CD4-positive, alpha-beta T cell treated with Interferon alpha-2 for 1 hour (primary cell): ENCODE measurements at places on chromosomes 12 and 14.

DNA sequence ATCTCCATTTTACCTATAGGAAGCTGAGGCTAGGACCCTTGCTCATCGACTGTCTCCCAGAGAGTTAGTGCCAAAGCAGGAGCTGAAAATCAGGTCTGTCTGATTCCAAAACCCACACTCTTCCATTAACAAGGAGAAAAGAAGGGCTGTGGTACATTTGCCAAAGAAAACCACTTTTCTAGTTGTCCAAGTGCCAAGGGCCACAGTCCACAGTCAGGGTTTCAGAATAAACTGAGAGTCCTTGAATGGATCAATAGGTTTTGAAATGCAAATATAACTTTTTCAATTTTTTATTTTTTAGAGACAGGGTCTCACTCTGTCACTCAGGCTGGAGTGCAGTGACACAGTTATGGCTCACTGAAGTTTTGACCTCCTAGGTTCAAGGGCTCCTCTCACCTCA, 55.4 kb upstream of the ZFP36L1 start:
- DNase-seq = no peak

GRCh38 chr14:50967103-50967502, 22.8 kb upstream of the PYGL start:
- no peak for DNase-seq

DNA sequence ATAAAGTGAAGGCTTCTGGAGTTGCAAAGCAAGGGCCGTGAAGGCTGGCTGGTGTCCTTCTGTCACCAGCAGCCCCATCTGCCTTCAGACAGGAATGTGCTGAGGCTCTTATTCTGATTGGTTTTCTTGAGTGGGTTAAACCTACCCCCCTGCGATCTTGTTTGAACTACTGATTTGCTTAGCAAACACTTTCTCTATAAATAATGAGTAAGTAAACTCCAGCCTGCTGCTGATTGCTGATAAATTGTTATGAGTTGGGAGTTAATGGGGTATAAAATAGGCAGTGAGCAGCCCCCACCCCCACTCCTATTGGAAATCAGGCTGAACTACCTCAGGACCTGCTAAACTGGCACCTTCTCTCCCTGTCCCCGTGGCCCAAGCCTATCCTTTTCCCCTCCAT, 146.1 kb upstream of the NOS1 start:
- DNase-seq = no peak

- no peak for DNase-seq
These were observed 29.2 kb upstream of the TMED10 start for GRCh38 chr14:75205591-75205990.

- no peak for DNase-seq
These were observed 51.0 kb upstream of the PRB2 start for GRCh38 chr12:11446372-11446771.

DNA sequence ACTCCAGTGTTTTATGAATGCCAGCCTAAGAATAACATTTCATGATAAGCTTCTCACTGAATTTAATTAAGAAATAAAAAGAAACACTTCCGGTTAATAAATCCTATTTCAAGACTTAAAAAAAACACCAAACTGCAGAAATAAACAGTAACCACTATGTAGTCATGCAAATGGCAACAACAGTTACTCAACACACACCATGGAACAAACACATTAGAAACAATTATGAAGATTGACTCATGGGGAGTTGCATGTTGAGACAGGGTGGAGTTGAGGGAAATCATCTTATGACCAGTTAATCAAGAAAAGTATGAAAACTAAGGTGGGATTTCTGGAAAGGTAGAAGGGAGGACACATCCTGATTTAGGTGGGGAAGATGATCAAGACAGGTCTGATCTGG, 52.7 kb downstream of the PLBD1 start:
- DNase-seq = no peak

DNA sequence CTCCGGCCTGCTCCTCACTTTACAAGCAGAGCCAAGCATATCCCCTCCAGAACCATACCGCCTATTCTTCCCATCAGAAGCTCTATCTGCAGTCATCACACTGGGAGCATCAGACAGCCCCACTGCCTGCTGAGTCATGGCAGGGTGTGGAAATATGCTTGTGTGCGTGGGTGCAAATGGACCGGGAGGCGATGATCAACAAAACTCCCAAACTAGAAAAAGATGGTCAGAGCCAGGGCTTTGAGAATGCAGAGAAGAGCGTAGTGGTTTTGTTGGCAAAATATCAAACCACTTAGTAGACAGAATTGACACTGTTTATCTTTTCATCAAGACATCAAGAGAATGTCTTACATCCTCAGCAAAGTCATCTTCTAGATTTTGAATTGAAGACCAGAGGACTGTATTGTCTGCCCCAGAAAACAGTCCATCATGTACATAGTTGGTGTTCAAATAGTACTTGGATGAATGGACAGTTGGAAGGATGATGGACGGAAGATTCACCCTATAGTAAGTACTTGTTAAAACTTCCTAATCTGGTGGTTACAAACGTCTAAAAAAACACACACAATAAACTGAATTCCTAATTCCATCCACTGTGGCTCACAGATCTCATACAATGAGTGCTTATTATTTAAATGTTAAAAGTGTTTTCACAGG, 54.9 kb downstream of the VWF start:
- no peak for DNase-seq

GRCh38 chr14:23932639-23933038, 20.9 kb upstream of the DHRS4 start:
- DNase-seq = no peak

DNA sequence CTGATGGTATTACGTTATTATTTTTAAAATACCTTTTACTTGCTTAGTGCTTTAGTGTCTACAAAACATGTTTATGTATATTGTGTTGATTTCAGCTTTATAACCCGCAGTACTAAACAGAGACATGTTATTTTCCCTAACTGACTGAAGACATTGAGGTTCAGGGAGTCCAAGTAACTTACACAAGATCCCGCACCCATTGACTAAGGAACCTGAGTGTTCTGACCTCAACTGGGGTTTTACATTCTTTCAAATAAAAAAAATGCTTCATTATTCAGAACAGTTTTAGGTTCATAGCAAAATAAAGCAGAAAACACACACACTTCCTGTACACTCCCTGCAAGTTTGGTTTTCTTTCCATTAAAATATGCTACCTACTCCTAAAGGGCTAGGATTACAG, 60.4 kb upstream of the METAP2 start:
- no peak for DNase-seq

DNA sequence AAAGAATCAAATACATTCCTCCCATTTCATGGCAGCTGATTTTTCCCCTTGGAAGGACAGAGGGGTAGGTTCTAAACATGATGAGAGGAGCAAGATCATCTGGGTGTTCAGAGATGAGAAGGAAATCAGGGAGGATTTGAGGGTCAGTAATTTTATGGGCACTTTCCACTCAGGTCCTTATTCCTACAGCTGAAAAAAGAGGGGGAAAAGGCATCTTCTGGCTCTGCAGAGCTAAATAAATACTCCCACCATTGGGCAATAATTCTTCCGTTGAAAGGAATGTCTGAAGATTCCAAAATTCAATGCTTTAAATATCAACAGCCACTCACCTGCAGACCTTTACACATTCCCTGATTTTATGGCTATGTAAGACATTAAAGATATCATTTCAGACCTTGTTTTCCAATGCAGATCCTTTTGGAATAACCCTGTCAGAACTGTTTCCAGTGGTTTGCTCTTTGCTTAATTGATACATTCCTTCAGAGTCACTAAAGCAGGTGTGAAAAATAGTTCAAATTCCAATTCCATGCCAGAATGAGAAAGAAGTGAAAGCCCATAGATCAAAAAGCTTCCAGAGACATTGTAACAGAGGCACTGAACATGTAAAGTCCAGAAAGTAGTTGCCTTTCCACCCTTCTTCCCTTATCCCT, 233.3 kb upstream of the KRR1 start:
- DNase-seq = no peak

DNA sequence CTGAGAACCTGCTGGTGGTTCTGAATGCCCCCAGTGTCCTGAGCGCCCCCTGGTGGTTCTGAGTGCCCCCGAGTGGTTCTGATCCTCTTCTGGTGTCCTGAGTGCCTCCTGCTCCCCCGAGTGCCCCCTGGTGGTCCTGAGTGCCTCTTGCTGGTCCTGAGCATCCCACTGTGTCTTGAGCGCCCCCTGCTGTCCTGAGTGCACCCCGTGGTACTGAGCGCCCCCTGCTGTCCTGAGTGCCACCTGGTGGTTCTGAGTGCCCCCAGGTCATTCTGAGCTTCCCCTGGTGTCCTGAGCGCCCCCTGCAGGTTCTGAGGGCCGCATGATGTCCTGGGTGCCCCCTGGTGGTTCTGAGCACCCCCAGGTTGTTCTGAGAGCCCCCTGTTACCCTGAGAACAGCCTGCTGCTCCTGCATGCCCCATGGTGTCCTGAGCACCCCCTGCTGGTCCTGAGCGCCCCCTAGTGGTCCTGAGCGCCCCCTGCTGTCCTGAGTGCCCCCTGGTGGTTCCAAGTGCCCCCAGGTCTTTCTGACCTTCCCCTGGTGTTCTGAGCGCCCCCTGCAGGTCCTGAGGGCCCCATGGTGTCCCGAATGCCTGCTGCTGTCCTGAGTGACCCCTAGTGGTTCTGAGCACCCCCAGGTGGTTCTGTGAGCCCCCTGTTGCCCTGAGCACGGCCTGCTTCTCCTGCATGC, 1165.4 kb downstream of the TMEM121 start:
- peak; percentile 65 for DNase-seq

- no peak for DNase-seq
These were observed 2.4 kb downstream of the TMEM121 start for GRCh38 chr14:105528586-105529318.

- no peak for DNase-seq
These were observed 48.2 kb upstream of the PLXNC1 start for GRCh38 chr12:94100211-94100627.

DNA sequence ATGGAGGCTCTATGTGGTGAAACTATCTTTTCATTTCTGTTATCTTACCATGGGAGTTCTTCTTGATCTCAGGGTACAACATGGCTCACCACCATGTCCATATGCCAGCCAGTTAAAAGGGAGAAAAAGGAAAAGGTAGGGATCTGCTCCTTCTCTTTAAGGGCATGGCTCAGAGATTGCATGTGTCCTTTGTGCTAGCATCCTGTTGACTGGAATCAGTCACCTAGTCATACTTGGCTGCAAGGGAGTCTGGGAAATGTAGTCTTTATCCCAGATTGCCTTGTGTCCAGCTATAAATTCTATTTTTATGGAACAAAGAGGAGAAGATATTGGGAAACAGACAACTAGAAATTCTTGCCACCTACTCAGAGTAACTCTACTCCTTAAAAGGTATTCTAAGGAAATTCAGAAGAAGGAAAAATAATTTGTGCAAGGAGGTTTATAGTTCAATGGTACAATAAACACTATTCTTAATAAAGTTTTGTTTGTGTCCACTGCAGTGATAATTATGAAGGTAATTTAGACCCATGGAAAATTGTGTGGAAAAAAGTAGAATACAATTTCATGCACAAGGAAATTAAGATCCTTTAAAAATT, 86.4 kb upstream of the RPH3A start:
- no peak for DNase-seq

GRCh38 chr12:10409392-10409791, at the start of gene KLRC4:
Gene KLRC4, minus strand, starts transcription at chr12:10409757. Its CDS starts 182 bp downstream, at chr12:10409575.
- peak; percentile 45 for DNase-seq

DNA sequence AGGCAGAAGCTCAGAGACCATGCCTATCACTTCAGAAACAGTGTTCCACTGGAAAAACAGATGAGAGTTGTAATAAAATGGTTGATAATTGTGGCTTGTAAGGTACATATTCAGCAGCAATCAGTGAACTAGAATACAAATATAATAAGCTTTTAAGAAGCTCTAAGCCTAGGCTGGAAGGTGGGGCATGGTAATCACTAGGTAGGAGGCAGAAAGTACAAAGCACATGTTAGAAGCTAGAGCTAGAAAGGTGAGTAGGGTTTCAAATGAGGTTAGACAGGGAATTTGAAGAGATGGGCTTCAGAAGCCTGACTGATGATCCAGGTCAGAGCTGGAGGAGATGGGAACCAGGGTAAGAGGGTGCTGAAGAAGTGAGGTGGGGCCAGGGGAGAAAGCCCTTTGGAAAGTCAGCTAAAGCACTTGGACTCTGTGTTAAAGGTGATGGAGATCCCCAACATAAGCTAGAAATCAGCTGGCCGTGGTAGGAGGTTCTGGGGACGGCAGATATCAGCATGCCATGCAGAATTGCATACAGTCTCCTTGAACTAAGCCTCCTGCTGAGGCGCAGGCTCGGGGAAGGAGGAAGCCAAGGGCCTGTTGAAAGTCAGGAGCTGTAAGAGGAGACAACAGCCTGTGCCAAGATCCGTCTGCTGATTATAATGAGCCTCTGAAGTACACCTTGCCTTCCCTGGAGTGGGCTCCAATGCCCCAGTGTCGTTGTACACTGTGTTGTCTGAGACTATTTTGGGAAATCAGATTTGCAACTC, 659.4 kb downstream of the BCL11B start:
- no peak for DNase-seq

DNA sequence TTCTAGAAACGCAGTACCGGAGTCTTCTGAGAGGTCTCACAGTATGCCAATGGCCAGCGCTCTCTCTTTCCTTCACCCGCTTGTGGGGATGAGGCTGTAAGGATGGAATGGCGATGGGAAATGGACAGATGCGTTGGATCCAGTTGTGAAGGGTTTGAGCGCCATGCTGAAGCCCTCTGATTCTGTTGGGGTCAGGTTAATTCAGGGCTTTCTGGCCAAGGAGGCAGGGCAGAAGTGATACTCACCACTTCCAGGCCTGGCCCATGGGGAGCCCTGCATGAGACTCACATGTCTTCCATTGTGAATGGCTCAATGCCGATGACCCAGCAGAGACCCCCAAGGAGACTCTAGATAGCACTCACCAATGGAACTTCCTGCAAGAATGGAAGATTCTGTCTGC, 114.3 kb downstream of the BCL11B start:
- no peak for DNase-seq

DNA sequence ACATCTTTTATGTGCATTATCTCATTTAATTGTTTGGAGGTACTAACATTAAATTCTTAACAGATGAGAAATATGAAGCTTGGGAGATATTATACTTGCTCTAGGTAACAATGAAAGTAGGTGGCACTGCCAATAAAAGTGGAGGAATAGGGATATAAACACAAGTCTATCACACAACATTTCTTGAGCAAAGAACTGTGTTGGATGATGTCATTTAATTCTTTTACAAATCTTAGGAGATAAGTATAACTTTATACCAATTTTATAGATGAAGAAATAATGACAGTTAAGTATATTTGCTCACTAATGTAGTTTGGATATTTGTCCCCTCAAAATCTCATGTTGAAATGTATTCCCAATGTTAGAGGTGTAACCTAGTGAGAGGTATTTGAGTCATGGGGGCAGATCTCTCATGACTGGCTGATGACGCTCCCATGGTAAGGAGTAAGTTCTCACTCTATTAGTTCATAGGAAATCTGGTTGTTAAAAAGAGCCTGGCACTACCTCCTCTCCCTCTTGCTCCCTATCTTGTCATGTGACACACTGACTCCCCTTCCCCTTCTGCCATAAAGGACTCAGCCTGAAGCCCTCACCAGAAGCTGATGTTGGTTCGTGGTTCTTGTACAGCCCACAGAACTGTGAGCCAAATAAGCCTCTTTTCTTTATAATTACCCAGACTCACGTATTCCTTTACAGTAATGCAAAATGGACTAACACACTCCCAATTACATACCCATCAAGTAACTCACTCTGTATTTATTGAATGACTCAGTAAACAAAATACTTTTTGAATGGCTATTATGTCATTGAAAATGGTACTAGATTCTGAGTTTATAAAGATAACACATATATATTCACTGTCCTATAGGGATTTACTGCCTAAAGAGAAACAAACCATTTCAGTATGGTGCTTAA, 146.8 kb upstream of the KITLG start:
- DNase-seq = no peak

- no peak for DNase-seq
These were observed 29.7 kb downstream of the CCDC85C start for GRCh38 chr14:99574099-99574880.
